ENCODE measurements at places on chromosomes 13 and 19. TPM values are rescaled to one million over a fixed set of nuclear protein-coding genes. Genes with fewer than 3 reads are reported as not detected.

Gene TTC9B
- total RNA-seq, result not detected

Gene GZMM
- not detected for total RNA-seq

Gene BRME1
- 2.0 TPM for total RNA-seq

Gene PLPPR3
- not detected for total RNA-seq

Gene KASH5
- not detected for total RNA-seq

Gene ZNF229
- total RNA-seq, result not detected

Gene DPP9
- 169 TPM for total RNA-seq

Gene KCNC3
- total RNA-seq, result 1.4 TPM

Gene LGALS7B
- total RNA-seq, result not detected

Gene ZNF223
- 8.0 TPM for total RNA-seq

Gene APOE
- 61.3 TPM for total RNA-seq

DNA sequence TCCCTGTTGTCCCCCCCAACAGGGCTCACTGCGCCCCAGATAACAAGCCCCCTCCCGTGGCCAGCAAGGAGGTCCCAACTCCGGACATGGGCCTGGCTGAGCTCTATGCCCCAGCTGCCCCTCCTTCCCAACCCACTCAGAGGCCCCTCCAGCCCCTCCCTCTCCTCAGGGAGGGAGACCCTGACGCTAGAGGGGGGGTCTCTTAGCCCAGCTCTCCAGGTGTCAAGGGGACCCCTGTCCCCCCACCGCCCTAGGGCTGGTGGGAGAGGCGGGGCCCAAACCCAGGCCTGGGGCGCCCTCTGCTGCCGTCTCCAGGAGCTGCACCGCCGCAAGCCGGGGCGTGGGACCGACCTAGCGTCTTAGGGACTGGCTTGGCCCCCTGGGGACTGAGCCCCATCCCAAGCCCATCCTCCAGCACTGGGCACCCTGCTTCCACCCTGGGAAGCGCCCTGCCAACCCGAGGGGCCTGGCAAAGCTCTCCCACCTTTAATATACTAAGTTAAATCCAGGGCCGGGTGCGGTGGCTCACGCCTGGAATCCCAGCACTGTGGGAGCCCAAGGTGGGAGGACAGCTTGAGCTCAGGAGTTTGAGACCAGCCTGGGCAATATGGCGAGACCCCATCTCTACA, 1.4 kb downstream of the GRIN3B start:
- peak; percentile 68 for DNase-seq

DNA sequence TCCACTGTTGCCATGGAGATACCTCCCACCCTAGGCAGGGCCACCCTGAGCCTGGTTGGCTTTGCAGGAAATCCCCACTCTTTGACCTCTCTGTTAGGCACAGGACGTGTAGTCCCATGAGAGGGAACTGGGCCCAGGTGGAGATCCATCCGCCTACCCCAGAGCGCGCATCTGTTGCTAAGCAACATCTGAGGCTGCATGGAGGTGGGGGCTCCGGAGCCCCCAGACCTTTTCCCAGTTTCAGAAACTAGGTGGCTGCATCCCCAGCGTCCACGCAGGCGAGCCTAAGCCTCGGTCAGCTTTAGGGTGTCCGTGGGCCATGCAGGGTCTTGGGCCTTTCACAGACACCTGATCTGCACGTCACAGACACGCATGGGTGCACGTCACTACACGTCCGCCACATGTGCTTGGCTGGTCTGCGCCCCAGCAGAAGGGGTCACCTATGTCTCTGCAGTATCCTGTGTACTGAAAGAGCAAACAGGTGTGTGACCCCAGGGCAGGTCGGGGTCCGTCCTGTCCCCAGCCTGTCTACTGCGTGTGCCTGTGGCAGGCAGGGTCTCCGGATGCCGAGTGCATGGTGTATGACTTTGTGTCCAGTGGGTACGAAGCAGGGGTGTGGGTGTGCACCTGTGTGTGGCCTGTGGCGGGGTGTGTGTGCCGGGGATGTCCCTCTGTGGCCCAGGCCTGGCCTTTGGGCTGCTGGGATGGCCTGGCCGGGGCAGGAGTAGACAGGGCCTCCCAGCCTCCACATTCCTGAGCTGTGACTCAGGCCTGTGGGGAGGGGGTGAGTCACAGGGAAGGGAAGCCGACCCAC, 4.1 kb upstream of the CIRBP start:
- peak; percentile 73 for DNase-seq

GRCh38 chr19:52296400-52296772, 583 bp upstream of the ZNF480 start:
- no peak for DNase-seq

DNA sequence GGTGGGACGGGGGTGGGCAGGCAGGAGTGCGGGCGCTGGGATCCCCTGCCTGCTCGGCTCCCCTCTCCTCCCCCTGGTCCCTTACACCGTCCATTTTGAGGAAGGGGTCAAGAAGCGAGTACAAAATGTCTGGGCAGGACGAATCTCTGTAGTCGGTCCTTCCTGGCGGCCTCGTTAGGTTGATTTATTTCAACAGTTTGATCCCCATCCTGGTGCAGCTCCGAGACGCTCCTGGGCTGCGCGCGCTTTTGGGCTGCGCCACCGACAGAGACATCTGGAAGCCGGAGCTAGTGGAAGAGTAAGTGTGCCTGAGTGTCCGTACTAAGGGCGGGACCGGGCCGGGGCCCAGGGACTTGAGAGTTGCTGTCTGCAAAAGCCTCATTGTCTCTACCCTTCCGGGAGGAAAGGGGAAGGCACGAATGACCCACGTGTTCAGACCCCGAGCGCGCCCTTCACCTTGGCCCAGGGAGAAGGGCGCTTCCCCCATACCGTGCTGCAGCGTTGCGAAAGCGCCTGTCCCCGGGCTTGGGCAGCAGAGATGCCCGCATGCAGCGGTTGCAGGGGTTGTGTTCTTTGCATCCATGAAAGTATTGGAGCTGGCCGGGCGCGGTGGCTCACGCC, 1.8 kb downstream of the ZNF114 start:
- DNase-seq, result no peak

- no peak for DNase-seq
Observed at GRCh38 chr19:47444388-47444821, 25.1 kb upstream of the MEIS3 start.

GRCh38 chr13:93318534-93319254, 92.1 kb downstream of the GPC6 start:
- DNase-seq, result peak; percentile 50

GRCh38 chr19:39795001-39795400, 16.3 kb downstream of the LEUTX start:
- no peak for DNase-seq

- DNase-seq, result peak; percentile 72
Observed at GRCh38 chr19:38837656-38838121, 6.1 kb upstream of the ECH1 start.

GRCh38 chr19:39502640-39503417, 4.1 kb downstream of the DLL3 start:
- DNase-seq, result peak; percentile 88

- no peak for DNase-seq
Observed at GRCh38 chr19:52231154-52231910, 38.1 kb upstream of the ZNF766 start.

- DNase-seq, result no peak
Observed at GRCh38 chr19:6734096-6734696, 3.2 kb downstream of the GPR108 start.

DNA sequence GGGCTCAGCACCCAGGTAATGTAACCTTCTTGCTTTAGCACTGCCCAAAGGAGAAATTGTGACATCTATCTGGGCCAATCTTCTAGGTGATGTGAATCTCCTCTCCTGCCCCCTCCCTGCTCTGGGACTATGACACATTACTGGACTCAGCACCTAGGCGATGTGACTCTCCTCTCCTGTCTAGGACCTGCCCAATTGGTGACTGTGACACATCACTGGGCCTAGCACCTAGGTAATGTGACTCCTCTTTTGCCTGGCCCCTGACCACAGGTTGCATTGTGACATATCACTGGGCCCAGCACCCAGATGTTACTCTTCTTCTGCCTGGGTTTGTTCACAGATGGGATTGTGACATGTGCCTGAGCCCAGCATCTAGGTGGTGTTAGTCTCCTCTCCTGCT, 45.0 kb downstream of the ZNF85 start:
- DNase-seq, result no peak

DNA sequence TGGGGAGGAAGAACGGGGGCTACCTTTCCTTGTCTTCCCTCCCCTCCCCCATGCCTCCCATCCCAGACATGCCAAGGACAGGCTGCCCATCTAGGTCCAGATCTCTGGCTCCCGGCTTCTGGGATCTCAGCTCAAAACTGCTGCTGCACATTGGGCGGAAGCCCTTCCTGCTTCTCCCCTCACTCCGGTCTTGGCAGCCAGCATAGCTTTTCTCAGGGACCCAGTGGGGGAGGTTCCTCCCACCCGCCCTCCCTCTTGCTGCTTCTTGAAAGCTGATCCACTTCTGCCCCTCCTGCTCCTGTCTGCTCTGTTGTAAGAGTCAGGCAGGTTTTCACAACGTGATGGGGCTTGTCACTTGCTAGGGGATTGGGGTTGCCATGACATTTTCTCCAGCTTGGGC, 21.7 kb upstream of the RNF17 start:
- DNase-seq, result peak; percentile 51

- no peak for DNase-seq
Observed at GRCh38 chr13:25422153-25422552, 50.4 kb downstream of the ATP8A2 start.

GRCh38 chr19:45254044-45254531, 3.0 kb downstream of the MARK4 start:
- no peak for DNase-seq

GRCh38 chr19:45484273-45484945, 12.4 kb downstream of the RTN2 start:
- no peak for DNase-seq

- peak; percentile 17 for DNase-seq
Observed at GRCh38 chr19:31332096-31332495, 17.1 kb downstream of the TSHZ3 start.

- DNase-seq, result no peak
Observed at GRCh38 chr13:71830323-71830722, 36.7 kb downstream of the DACH1 start.

DNA sequence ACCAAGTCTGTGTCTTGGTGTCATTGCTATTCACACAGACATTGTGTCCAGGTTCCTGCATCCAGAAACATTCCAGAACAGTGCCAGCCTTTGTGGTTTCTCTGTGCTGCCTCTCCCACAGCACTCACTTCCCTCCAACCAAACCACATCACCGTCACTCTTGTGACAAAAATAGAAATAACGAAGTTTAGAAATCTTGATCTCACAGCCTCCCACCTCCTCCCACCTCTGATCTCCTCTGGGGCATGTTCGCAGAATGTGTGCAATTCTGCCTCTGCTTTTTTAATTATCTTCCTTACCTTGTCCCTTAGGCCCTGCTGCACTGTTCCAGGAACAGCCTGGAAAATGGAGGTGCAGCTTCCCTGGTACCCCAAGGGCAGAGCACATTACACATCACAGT, 8.7 kb upstream of the SERPINE3 start:
- no peak for DNase-seq

DNA sequence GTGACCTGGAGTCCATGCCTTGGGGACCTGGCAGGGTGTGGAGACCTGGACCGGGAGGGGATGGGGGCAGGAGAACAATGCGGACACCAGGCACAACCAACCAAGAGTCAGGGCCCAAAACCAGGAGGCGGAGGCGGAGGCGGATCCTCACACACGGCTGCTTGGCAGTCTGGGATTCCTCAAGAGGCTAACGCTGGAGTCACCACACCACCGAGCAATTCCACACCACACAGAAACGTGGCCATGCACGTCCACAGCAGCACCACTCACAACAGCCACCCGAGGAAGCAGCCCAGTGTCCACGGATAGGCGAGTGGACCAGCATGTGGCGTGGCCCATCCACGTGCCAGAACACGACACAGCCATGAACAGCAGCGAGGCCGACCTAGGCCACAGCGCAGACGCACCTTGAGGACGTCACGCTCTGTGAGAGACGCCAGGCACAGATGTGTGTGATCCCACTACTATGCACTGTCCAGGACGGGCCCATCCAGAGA, 17.7 kb downstream of the SBNO2 start:
- DNase-seq, result no peak

GRCh38 chr13:97082461-97083207, 88.4 kb upstream of the OXGR1 start:
- DNase-seq, result no peak

DNA sequence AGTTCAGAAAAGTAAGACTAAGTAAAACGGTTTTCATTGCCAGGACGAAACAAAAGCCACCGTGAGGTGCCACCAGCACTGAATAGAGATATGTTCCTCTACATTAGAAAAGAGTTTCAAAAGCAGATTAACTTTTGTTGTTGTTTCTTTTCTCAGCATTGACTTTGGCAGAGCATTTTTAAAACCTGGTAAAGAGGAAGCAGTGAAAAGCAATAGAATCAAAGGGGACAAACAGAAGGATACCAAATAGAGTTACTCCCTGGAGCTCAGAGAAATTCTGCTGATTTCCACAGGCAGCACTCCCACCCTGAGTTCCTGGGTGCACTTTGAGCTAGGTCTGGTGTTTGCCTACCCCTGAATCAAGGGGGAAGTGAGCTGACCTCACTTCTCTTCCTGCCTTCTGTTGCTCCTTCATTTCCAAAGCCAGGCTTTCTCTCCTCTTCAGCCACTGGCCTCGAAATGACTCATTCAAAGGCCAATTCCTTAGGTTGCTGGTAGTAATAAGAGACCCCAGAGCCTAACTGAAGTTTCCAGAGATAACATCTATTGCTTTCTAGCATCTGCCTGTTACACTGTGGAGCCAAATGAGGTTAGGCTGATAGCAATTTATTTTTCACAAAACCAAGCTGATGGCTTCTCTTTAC, 11.3 kb upstream of the ERICH6B start:
- DNase-seq, result no peak

GRCh38 chr13:27952876-27953675, 16.0 kb downstream of the CDX2 start:
- DNase-seq, result peak; percentile 85

GRCh38 chr19:55080968-55081769, 5.5 kb downstream of the EPS8L1 start:
- peak; percentile 94 for DNase-seq

DNA sequence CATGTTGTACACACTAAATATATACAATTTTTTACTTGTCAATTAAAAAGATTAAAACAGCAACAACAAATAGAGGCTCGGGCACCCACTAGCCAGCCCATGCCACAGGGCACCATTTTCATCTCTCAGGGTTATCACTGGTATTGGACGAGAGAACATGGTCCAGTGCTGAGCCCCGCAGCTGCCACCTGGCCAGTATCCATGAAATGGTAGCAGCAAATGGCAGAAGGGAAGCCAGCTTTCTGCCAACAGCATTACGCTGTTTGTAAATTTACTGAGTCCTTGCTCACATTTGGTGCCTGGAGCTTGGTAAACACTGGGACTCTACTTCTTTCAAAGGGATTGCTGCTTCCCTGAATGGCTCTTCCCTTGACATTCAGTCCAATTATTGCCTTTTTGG, 87.9 kb upstream of the WASF3 start:
- DNase-seq, result no peak

GRCh38 chr13:34155931-34156607, 338.1 kb downstream of the RFC3 start:
- DNase-seq, result no peak

DNA sequence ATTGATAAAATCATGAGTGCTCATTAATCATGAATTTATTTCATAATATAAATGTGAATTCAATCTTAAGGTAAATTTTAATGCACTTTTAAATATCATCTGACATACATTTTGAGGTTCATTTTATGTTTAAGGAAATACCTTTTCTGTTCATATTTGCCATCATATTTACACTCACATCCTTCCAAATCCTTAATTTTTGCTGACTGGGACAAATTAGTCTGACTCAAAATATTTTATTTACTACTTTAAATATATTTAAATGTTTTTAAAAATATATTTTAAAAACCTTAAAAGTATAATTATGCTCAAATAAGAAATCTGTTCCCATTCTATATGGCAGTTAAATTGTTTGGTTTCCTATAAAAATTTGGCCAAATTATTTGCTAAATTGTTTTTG, 438.1 kb downstream of the GPC5 start:
- no peak for DNase-seq

Measured in stomach (tissue), 19 donors.